ENCODE measurements at places on chromosomes 4 and X.

DNA sequence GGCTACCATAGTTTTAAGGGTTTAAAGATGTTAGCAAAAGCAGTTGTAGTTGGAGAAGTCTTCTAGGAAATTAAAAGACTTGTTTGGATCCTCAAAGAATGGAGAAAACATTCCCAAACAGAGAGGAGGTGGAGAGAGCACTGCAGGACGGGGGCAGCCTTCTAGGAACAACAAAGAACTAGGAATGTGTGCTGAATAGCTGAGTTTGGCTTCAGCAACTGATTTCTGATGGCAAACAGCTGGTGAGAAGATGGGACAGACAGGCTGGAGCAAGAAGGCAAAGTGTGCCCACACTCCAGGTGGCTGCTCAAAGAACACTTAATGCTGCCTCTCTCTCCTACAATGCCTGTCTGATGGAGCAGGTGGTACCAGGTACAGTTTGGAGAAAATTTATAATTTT is 1331.1 kb downstream of the ADGRL3 start:
- no peak for DNase-seq

GRCh38 chrX:703466-703865 is 72.9 kb downstream of the SHOX start:
- DNase-seq, result no peak

DNA sequence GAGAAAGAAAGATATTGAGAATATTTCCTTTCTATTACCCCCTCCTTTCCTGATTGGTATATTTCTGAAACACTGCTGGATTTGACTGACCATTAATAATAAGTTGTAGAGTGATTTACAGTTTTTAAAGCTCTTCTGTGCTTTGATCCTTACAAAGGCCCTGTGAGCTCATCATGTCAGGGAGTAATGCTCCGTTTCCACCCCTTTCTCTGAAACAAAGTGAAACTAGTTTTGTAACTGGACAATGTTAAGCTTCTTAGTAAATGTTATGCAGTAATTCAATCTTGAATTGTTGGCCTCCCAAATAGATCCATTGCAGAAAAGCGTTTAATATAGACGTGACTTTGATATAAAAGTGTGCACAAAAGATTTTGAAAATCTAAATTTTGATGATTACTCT is 190.1 kb upstream of the GNPDA2 start:
- DNase-seq, result no peak

GRCh38 chrX:38577738-38578137 is 16.4 kb downstream of the TSPAN7 start:
- no peak for DNase-seq

GRCh38 chr4:111323496-111323895 is 700.6 kb upstream of the PITX2 start:
- DNase-seq, result no peak

GRCh38 chr4:124095621-124096020 is 616.9 kb downstream of the ANKRD50 start:
- no peak for DNase-seq

DNA sequence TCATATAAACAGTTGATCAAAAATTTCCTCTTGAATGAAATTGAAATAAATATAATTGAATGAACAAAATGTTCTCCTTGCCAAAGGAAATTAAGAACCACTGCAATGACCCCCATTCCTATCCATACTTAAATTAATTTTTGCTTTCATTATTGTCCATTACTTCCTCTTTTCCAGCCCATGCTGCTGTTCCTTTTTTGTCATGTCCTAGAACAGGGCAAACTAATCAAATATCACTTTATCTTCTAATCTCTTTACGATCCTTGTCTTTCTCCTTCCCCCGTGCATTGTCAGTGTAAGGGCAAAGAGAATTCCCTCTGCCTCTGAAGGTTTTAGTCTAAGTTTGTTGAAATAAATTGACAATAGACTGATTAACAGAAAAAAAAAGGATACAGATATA is 203.0 kb downstream of the CENPC start:
- DNase-seq, result no peak

DNA sequence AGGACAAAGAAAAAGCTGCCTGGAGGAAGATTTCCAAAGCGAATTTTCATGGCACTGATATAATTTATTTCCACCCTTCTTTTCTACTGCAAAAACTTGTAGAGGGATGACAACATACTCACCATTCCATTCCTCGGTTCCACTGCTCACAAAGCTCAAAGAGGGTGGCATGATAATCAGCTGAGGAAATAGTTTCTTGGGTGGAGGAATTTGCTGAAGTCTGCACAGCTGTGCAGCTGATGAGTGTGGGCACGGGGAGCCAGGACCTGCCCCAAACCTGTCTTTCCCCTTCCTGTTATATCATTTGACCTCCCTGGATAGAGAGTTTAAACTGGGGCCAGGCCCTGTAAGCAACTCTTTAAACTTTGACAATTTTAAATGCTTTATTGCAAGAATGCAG is 160.6 kb downstream of the PACRGL start:
- DNase-seq, result no peak

DNA sequence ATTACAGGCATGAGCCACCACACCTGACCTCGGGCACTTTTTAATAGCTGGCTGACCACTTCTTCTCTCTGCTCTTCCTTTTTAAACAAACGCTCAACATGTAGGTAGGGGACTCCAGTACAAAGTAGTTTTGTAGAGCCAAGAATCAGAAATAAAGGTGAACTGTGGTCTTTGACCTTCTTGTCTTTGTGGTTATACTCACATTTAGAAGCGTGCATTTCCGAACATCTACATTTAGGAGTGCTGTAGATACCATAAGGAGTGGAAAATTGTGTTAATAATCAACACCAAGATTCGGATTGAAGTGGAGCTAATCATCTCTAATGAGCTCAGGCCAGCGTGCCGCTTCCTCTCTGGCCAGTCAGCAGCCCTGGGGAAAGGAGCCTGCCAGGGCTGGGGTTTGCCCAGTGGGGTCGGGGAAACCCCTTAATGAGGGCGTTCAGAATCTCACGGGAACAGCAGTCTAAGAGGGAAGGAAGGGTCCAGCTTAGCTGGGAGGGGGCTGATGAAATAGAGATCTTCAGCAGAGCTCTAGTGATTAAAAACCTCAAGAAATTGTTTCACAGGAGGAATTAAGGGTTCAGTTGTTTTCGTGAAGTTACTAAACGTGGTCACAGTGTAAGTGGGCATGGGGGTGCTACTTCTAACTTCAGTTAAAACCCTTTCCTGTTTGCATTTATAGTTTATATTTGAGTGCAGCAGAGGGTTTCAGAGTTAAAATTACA is 81.2 kb downstream of the GAB1 start:
- no peak for DNase-seq

DNA sequence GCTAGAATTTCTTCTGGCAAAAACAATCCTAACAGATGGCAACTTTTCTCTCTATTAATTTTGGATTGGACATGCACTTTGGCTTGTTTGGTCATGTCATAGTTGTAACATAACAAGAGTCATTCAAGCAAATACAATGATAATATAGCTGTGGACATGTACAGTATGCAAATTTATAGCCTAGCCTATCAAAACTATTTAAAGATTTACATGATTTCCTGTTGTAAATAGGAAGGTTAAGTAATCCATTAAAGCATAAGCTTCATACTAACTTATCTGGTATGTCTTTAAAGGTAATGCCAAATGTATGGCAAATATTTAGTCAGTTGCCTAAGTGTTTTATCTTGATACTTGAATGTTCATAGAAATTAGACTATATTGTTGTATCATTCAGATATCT is 45.3 kb downstream of the RPA4 start:
- DNase-seq, result no peak

DNA sequence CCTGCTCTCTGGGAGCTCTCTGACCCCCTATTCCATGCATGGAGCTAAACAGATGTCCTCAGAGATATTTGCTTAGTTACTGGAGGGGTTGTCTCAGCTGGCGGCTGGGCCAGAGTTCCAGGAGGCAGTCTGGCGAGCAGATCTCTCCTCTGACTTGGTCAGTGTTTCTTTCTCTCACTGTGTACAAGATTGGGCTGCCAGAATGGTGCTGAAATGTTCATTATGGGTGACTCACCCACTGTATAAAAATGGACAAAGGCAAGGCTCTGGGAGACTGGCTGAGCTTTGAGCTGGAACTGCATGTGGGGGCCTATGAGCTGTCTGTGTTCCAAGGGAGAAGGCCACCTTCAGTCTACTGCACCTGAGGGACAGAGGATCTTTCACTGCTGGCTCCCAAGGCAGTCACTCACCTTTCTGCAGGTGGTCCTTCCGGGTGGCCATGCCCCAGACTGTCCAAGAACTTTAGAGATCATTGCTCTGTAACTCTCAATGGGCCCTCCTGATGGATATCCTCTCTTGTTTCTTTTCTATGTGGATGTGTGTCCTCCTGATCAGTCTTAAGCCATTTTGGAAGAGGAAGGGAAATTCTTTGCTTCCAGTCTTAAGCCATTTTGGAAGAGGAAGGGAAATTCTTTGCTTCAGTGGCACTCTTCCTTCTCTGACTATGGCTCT is 88.2 kb downstream of the CFAP299 start:
- DNase-seq, result no peak

GRCh38 chrX:112874175-112874574 is 33.5 kb upstream of the AMOT start:
- no peak for DNase-seq

DNA sequence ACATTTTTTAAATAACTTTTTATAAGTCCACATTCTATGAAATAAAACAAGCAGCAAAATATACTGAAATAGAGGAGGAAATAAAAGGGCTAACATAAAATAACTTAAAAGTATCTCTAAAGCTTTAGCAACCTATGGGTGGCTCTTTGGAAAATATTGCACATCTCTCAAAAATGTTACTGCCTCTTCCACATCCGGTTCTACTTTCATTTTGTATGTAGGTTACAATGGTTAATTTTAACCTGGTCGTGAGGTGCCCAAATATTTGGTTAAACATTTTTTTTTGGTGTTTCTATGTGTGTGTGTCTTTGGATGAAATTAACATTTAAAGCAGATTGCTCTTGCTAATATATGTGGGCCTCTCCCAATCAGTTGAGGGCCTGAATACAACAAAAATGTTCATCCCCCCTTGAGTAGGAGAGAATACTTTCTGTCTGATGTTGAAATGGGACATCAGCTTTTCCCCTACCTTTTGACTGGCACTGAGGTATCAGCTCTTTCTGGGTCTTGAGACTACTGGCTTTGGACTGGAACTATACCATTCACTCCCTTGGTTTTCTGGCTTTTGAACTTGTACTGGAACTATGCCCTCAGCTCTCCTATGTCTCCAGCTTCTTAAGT is 353.0 kb downstream of the ADAM29 start:
- DNase-seq, result no peak

- no peak for DNase-seq
Measured at GRCh38 chr4:62018537-62018936, 818.4 kb downstream of the ADGRL3 start.

DNA sequence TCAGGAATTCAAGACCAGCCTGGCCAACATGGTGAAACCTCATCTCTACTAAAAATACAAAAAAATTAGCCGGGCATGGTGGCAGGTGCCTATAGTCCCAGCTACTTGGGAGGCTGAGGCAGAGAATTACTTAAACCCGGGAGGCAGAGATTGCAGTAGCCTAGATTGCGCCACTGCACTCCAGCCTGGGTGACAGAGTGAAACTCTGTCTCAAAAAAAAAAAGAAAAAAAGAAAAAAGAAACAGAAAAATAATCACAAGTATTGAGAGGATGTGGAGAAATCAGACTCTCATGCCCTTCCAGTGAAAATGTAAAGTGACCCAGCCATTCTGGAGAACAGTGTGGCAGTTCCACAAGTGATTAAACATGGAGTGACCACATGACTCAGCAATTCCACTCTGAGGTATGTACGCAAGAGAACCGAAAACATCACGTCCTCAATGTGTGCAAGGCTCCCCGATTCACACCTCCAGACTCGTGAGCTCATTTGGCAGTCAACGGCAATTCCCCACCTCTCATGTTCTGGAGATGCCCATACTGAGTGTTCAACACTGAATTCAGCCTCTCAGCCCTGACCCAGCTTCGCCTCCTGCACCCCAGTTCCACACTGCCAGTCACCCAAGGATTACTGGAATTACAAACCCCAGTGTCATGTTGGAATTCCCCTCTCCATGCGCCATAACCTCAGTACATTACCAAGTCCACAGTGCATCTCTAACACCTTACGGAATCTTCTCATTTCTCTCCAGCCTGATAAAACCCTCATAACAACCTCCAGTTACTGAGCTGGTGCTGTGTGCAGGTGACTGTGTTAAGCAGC is 21.1 kb downstream of the ACOX3 start:
- DNase-seq, result peak; percentile 89

- DNase-seq, result no peak
Measured at GRCh38 chrX:119503484-119503861, 35.2 kb downstream of the SLC25A5 start.

GRCh38 chrX:13888284-13888683 is 71.4 kb upstream of the GPM6B start:
- no peak for DNase-seq

GRCh38 chrX:39605183-39605582 is 492.6 kb downstream of the BCOR start:
- DNase-seq, result no peak

DNA sequence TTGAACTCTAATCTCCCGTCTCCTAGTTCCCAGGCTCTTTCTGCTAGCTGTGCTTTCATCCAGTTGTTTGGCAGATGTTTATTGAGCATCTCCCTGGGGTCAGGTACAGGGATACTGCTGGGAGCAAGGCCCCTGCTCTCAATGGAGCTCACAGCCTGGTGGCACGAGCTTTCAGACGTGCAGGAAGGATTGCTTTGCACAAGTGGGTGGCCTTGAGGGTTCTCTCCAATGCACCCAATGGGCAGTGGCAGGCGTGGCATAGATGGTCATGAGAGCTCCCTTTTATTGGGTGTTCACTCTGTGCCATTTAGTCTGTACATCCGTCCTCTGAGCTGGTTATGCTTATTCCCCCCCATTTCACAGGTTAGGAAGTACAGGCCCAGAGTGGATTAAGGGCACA is 235.2 kb downstream of the EVC2 start:
- DNase-seq, result no peak

GRCh38 chr4:169209388-169209883 is 61.3 kb downstream of the SH3RF1 start:
- no peak for DNase-seq

DNA sequence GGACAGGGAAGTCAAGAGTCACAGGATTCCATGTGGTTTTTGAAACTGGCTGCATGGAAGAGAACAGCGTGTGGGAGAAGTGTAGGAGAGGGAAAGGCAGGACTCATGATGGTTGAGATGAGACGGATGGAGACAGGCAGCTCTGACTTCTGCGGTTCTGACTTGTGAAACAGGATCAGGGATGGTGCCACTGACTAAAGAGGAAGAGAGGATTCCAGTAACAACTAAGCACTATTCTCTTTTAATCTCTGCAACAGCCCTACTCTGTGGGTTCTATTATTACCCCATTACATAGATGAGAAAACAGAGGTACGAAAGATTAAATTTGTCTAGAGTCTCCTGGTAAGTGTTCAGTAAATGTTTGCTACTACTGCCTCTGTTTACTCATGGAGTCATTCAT is 156.3 kb downstream of the CBR4 start:
- DNase-seq, result no peak

- DNase-seq, result no peak
Measured at GRCh38 chr4:109848501-109848900, 594 bp downstream of the LRIT3 start.

- DNase-seq, result no peak
Measured at GRCh38 chr4:74464291-74464690, 19.4 kb downstream of the AREG start.

Data from activated CD4-positive, alpha-beta T cell treated with anti-CD3 and anti-CD28 coated beads, Interleukin-10, Interleukin-2, amounts not matched to agents 100 ng/mL and 50 ng/mL, durations not matched to agents 16 hours and 8 hours (primary cell).